H9 (cell line): ENCODE measurements at places on chromosomes 4 and X.

DNA sequence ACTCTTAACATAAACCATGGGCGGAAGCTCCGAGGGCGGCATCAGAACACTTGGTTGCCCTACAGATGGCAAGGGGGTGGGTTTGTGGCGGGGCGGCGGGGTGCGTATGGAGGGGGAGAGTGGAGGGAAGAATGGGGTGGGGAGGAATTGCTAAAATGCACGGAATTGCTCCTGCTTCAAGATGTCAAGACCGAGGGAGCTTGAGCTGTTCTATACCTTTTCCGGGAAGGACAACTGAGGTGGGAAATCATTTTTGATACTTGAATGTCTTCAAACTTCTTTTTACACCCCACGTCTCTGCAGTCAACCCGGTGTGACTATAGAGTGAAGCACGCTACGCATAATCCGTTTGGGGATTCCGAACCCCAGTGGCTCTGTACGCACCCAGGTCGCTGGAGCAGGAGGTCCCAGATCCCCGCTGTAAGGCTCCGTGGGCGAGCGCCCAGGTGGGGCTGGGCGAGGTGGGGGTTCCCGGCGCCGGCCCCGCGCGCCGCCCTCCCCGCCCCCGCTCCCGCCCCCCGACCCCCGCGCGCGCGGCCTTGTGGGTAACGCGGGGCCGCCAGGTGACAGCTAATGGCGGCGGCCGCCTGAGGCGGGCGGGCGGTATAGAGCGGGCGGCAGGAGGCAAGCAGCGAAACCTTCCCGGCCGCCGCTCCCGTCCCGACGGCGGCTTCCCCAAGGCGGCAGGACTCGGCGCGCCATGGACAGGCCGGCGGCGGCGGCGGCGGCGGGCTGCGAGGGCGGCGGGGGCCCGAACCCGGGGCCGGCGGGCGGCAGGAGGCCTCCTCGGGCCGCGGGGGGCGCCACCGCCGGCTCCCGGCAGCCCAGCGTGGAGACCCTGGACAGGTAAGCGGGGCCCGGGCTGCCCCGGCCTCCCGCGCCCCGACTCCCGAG is at the start of gene MTMR1:
TSS of gene MTMR1 (plus strand) at position 566 of the 894 bp plus-strand sequence. CDS start at position 701, 135 bp downstream.
- DNase-seq: no peak

GRCh38 chr4:188714501-188714900 is 575.3 kb downstream of the TRIML1 start:
- DNase-seq: no peak

DNA sequence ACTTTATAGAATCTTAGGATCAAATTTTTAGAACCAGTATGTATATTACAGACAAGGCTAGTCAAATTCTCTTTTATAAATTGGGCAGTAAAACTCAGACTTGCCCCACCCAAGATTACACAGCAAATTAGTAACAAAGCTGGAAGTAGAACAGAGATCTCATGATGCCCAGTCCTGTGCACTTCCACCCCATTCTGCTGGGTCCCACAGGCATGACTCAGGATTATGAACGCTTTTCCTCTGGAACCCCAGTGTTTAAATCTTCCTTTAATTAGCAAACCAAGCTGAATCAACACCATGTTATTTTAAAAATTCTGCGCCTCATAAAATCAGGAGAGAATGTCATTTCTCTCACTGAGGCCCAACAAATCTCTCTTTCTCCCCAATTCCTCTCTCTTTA is 1.5 kb upstream of the IL13RA2 start:
- no peak for DNase-seq

DNA sequence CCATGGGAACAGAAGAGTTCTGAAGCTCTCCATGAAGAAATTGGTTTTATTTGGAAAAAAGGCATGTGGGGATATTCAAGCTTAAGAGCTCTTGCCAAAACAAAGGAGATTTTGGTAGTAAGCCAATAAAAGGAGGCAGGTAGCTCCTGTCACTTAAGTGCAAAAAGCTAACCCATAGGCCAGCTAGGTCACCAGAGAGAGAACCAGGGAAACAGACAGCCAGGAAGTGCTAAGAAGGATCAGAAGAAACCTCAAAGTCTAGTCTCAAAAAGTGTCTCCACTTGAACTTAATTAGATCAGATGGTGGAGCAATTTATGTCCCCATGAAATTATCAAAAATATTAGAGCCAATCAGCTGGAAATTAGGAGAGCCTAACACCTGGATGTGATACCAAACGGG is 49.2 kb downstream of the CD40LG start:
- no peak for DNase-seq

- peak; percentile 39 for DNase-seq
Observed at GRCh38 chr4:111064342-111064993, 441.6 kb upstream of the PITX2 start.

- peak; percentile 53 for DNase-seq
Observed at GRCh38 chrX:95505721-95506120, 1178.9 kb upstream of the DIAPH2 start.

GRCh38 chrX:123504047-123504446 is 228.8 kb downstream of the THOC2 start:
- DNase-seq: no peak

- DNase-seq: peak; percentile 94
Observed at GRCh38 chr4:74932832-74933561, at the start of gene PARM1. PARM1 (plus strand) TSS chr4:74933116; CDS start chr4:74933328, 212 bp downstream.

- no peak for DNase-seq
Observed at GRCh38 chrX:12580548-12580947, 210.7 kb upstream of the PRPS2 start.

DNA sequence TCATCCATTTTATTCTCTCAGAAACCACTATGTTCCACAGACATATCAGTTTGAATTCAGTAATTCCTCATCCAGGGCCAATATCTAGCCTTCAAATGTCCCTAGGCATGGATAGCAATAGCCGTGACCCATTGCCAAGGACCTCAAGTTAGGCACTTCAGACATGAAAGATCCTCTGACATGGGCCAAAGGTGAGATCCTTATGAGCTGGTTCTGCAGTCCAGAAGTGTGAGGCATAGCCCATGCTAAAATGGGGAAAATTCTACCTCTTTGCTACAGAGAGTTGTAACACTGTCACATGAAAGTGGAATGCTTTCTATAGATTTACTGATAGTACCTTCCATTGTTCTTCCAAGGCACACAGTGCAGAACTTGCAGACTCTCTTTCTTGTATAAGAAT is 349.7 kb upstream of the GALNT7 start:
- no peak for DNase-seq

DNA sequence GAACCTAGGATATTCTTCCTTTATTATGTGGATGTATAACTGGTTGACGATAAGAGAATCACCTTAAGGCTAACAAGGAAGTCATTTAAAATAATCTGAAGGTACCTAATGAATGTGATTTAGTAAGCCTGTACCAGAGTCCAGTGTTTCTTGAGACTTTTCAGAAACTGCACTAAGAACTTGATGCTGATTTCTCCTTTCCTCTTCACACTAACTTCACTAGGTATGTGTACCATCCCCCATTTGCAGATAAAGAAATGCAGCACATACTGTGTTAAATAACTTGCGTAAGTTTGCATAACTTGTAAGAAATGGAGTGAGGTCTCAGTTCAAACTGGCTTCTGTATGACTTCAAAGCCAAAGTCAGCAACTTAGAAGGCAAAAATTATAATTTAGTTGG is 63.3 kb downstream of the ELOVL6 start:
- no peak for DNase-seq

DNA sequence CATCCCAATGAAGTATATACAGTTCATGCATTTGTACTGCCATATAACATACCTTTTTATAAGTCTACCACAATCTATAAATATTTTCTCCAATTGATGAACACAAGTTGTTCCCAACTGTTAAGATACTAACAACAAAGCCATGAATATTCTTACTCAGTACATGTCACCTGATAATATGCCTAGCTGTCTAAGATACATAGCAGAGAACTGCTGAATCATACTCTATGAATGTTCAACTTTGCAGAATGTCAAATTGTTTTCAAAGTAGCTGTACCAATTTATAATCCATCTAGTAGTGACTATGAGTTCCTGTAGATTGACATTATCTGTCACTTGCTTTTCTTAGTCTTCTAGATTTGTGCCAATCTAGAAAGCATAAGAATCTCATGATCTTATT is 84.9 kb downstream of the RAB28 start:
- no peak for DNase-seq

- DNase-seq: no peak
Observed at GRCh38 chrX:93591398-93591797, 82.0 kb downstream of the NAP1L3 start.

- no peak for DNase-seq
Observed at GRCh38 chr4:122668241-122668640, 47.4 kb upstream of the IL21 start.
